CD4-positive, alpha-beta T cell treated with Interleukin-4 for 1 hour (primary cell): ENCODE measurements at places on chromosomes 5 and 9.

DNA sequence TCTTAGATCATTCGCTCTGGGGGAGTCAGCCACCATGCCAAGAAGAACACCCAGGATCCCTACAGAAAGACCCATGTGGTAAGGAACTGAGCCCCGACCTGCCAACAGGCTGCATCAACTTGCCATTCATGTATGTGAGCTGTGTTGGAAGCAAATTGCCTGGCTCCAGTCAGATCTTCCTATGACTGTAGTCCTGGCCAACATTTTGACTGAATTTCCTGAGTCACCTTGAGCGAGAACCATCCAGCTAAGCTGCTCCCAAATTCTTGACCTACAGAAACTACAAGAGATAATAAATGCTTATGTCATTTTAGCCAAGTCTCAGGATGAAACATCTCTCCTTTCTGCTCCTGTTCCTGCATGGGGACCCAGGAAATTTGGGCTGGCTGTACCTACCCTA lies 40.0 kb upstream of the SLC44A1 start:
- DNase-seq = no peak

- DNase-seq = no peak
These were observed 851.7 kb upstream of the DMAC1 start for GRCh38 chr9:8651070-8651845.

GRCh38 chr9:123455187-123455586 lies 99.2 kb downstream of the CRB2 start:
- DNase-seq = no peak

DNA sequence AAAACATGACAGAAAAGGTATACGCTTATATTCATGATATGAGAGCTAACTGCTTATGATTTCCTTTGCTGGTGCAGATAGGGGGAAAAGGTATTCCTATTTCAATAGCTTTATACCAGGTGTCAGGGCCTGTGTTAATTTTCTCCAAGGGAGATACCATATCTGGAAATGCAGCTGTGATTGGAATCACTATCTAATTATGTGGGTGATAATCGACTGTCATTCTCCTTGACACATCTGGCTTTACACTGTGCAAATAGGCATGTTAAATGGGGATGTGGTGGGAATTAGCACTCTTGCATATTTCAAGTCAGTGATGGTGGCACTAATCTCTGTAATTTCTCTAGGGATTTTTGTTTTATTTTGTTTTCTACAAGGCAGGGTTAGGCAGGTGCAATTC lies 611.1 kb downstream of the CDH9 start:
- no peak for DNase-seq

GRCh38 chr5:72107131-72107900 lies at the start of gene MAP1B:
MAP1B (plus strand) TSS chr5:72107475; CDS start chr5:72107532, 57 bp downstream.
- no peak for DNase-seq
